Stimulated activated CD8-positive, alpha-beta memory T cell treated with anti-CD3 and anti-CD28 coated beads, Interleukin-4, amount 100 ng/mL, for 1 hour (primary cell): ENCODE measurements at places on chromosomes 1 and 21.

GRCh38 chr21:38822778-38823238 lies 17.1 kb downstream of the ETS2 start:
- no peak for DNase-seq

GRCh38 chr1:84083307-84083706 lies 60.8 kb upstream of the PRKACB start:
- no peak for DNase-seq

- DNase-seq, result no peak
Observed at GRCh38 chr1:219751870-219752507, 139.1 kb upstream of the ZC3H11B start.

- no peak for DNase-seq
Observed at GRCh38 chr1:114737314-114737849, 20.4 kb downstream of the CSDE1 start.

- DNase-seq, result no peak
Observed at GRCh38 chr1:27872802-27873551, 633 bp downstream of the THEMIS2 start.

GRCh38 chr1:108084866-108085477 lies 115.2 kb downstream of the SLC25A24 start:
- DNase-seq, result no peak

DNA sequence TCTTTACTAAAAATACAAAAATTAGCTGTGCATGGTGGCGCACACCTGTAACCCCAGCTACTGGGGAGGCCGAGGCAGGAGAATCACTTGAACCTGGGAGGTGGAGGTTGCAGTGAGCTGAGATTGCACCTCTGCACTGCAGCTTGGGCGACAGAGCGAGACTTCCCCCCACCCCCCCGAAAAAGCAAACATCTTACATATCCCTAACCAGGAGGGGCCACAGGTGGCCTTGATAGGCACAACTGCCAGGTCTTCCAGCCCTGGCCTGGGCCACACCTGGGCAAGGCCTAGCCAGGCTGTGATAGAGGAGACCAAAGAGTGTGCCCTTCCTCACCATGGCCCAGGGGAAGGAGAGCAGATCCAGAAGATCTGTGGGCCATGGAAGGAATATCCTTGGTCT lies 28.6 kb upstream of the POU3F1 start:
- DNase-seq, result no peak

DNA sequence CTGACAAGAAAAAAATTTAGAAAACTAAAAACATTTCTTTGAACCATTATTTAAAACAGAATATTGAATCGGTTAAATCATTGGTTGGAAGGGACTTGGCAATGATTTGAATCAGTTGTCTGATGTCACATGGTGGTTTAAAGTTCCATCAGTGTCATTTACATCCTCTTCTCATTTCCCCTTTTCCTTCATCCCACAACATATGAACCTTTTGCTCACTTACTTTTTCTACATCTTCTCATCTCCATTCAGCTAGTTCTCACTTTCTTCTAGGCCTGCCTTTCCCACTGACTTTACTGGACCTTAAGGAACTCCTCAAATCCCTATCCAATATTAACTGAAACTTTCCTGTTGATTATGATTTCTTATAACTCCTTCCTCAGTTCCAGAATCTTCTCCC lies 58.5 kb downstream of the PHACTR4 start:
- DNase-seq, result no peak

- DNase-seq, result no peak
Observed at GRCh38 chr21:45112371-45112770, 38.0 kb downstream of the ADARB1 start.

DNA sequence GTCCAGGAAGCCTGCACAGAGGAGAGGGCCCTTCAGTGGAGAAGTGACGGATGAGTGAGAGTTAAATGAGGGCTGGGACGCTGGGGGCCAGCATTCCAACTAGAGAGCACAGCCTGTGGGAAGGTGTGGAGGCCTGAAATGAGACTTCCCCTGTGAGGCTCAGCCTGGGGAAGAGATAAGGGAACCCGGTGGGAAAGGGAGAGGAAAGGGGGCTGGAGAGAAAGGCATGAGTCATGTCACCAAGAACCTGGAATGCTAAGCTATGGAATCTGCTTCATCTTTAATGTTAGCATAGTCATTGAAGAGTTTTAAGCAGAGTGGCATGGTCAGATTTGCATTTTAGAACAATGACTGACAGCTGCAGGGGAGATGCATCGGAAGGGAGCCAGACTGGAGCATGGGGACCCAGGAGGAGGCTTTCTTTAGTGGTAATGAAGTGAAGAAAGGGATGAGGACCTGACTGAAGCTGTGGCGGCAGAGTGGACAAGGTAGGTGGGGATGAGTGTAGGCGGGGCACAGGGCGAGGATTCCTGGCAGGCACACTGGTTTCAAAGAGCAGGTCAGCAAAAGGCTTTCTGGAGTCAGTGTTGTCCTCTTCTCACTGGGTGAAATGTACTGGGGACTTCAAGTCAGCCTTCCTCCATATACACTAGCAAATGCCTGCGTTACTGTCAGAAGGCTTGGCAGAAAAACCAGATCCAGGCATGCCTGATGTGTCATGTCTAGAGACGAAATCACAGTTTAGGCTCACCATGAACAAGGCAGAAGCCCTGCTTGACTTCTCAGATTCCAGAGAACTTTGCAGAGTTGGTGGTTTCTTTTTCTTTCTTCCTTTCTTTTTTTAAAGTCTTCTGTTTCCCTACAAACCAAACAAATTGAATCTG lies 8.0 kb downstream of the RGL1 start:
- DNase-seq, result no peak
